ENCODE measurements at places on chromosomes 5 and 9.

DNA sequence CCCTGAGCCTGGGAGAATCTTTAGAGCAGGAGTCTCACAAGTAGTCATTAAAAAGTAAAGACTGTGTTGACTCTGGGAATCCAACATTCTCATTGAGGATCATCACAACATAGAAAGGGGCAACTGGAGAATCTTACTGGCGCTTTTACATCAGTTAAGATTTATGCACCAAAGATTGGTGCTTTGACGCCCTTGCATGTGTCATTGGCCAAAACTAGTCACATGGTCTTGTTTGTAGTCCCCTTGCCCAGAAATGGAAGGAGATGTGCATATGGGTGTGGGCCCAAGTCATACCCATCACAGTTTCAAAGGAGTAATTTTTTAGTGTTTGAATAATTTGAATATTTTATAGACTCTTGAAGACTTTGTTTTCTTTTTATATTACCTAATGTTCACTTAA lies 228.2 kb downstream of the PRR16 start:
- no peak for DNase-seq

GRCh38 chr5:176173647-176174046 lies 64.6 kb upstream of the SIMC1 start:
- no peak for DNase-seq

DNA sequence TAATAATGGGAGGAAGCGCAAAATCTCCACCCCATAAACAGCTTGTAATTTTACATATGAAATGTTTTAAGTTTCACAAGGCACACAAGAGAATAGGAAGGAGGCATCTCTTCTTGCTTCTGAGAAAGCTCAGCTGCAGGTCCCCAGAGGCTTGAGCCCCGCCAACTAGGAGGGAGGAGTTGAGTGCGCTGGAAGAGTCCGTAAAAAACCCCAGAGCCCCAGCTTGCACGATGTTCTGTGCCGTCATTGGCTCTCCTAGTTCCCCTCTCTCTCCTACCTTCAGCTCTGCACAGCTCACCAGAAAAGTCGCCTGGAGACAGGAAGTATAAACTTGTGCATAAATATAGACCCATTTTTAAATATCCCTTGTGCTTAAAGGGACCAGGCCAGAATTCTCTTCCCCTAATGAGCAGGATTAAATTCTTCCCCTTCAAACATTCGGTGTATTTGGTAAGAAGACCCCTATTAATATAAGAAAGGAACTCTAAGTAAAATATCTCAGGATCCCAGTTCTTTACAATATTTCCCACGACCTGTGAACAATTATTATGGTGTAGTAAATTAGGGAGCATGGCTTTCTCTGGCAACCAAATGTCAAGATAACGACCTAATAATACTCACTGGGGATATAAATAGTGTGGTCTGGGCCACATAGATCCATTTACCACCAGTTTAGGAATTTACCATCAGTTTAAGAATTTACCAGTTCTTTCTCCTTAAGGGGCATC lies 13.7 kb downstream of the GLRX start:
- DNase-seq = no peak

- DNase-seq = no peak
These were observed 184.5 kb upstream of the PAPPA start for GRCh38 chr9:115969096-115969495.

GRCh38 chr5:77852514-77853352 lies 76.6 kb upstream of the TBCA start:
- peak; percentile 86 for DNase-seq

GRCh38 chr5:178768371-178769260 lies 38.2 kb upstream of the ZNF354A start:
- DNase-seq = no peak

- no peak for DNase-seq
These were observed 56.0 kb downstream of the AUH start for GRCh38 chr9:91305596-91306295.

- peak; percentile 25 for DNase-seq
These were observed 4.0 kb upstream of the ADAMTS16 start for GRCh38 chr5:5135957-5136676.
